ENCODE measurements at places on chromosomes 7 and 10. TPM values are rescaled to one million over a fixed set of nuclear protein-coding genes. Genes with fewer than 3 reads are reported as not detected.

Gene VPS26A
- total RNA-seq = 66.3 TPM

Gene NPSR1
- total RNA-seq = not detected

Gene MDFIC
- 12.7 TPM for total RNA-seq

GRCh38 chr7:33623267-33623666 lies 282.1 kb upstream of the BMPER start:
- H3K4me1 ChIP-seq = no peaks in the 10 kb centered on the region
- no peaks in the 10 kb centered on the region for H3K27me3 ChIP-seq
- H3K27ac ChIP-seq = no peak overlapping the region
- DNase-seq = no peak

Gene ADGRA1
- not detected for total RNA-seq

Gene MKX
- total RNA-seq = 28.8 TPM

Gene ESYT2
- total RNA-seq = 108 TPM

DNA sequence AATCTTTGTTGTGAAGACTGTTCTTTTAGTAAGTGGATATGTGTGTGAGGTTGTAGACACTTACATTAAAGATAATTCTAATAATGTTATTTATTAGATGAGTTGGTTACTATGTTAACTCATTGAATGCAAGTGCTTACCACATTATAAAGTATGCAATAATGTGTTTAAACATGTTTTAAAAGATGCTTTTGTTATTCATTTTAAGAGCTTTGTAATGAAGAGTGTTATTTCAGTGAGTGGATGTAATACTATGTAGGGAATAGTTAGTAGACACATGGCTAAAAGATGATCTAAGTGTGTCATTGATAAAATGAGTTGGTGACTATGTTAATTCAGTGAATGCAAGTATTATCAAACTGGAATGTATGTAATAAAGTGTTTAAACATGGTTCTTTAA lies 70.0 kb upstream of the VOPP1 start:
- peaks cover 13% of the 10 kb centered on the region for H3K27me3 ChIP-seq
- H3K27ac ChIP-seq = no peak overlapping the region
- peaks cover 3% of the 10 kb centered on the region for H3K4me1 ChIP-seq
- H3K36me3 ChIP-seq = no peaks in the 10 kb centered on the region
- DNase-seq = no peak

DNA sequence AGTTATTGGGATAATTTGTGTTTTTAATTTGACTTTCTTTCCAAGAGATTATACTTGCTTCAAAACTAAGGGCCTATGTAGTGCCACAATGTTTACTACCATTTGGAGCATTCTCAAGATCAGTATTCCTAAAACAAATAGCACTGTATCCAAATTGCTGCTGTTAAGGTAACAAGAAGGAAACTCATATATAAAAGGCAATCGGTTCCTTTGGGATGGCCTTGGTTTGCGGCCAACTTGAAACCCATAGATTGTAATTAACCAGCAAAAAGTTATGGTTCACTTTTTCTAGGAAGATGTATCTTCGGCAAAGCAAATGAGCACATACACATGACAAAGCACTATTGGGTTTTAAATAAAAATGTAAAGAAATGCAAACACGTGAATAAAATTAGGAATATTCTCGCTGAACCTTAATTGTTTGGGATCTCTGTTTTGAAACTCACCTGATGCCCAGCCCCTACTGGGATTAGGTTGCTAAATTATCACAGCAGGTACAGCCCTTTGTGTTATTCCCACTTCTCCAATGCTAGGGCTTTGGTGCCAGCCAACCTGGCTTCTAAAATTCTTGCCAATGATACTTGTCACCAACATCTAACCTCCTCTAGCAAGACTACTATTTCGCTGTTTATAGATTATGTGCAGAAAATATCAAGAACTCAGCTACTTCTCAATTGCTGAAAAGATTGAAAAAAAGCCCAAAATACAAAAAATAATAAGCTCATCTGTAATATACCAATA lies 16.0 kb downstream of the CDNF start:
- H3K4me1 ChIP-seq = peaks cover 10% of the 10 kb centered on the region
- no peak for DNase-seq
- H3K4me3 ChIP-seq = no peak overlapping the region
- no peaks in the 10 kb centered on the region for H3K36me3 ChIP-seq

- H3K27ac ChIP-seq = no peak overlapping the region
- H3K27me3 ChIP-seq = no peaks in the 10 kb centered on the region
- DNase-seq = no peak
- H3K4me3 ChIP-seq = no peak overlapping the region
- peaks cover 4% of the 10 kb centered on the region for H3K36me3 ChIP-seq
Measured at GRCh38 chr7:46150202-46150601, 229.1 kb upstream of the IGFBP3 start.

Gene MACC1
- total RNA-seq = not detected

Gene ICA1
- 3.7 TPM for total RNA-seq

- H3K27ac ChIP-seq = no peak overlapping the region
- H3K36me3 ChIP-seq = peaks cover 5% of the 10 kb centered on the region
- H3K27me3 ChIP-seq = no peaks in the 10 kb centered on the region
- H3K4me3 ChIP-seq = no peak overlapping the region
- H3K4me1 ChIP-seq = no peaks in the 10 kb centered on the region
- DNase-seq = no peak
Measured at GRCh38 chr10:70124918-70125317, 7.7 kb downstream of the AIFM2 start.

DNA sequence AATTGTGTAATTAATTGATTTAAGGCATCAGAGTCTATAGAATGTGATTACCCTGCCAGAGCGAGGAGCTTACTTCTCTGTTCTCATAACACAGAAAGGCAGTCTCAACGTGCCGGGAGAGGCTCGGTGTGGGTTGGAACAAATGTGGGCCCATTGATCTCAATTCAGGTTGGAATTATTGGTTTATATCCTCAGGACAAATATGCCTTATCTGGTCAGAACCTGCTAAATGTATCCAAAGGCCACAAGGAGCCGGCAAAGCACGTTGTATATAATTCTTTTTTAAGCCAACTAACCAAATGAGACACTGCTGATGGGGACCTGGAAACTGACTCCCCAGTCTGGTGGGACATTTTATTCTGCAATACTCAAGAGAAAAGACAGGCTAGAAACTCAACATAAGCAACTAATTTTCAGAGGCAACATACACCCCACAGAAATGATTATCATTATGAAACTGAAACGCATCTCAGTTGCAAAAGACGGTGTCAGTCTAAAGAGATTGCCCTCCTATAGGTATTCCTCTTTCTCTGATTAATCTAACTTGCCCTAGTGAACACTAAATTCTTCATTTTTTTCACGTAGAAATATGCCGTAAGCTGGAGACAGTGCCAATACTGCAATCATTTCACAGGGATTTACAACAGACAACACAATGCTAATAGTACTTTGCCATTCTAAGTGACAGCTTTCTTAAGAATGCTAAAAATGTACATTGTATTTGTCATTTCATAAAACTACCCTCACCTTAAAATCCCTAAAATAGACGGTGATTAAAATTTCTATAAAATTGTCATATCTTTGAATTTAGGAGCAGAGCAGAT lies 9.4 kb downstream of the EBF3 start:
- no peaks in the 10 kb centered on the region for H3K36me3 ChIP-seq
- no peak overlapping the region for H3K27ac ChIP-seq
- DNase-seq = no peak

DNA sequence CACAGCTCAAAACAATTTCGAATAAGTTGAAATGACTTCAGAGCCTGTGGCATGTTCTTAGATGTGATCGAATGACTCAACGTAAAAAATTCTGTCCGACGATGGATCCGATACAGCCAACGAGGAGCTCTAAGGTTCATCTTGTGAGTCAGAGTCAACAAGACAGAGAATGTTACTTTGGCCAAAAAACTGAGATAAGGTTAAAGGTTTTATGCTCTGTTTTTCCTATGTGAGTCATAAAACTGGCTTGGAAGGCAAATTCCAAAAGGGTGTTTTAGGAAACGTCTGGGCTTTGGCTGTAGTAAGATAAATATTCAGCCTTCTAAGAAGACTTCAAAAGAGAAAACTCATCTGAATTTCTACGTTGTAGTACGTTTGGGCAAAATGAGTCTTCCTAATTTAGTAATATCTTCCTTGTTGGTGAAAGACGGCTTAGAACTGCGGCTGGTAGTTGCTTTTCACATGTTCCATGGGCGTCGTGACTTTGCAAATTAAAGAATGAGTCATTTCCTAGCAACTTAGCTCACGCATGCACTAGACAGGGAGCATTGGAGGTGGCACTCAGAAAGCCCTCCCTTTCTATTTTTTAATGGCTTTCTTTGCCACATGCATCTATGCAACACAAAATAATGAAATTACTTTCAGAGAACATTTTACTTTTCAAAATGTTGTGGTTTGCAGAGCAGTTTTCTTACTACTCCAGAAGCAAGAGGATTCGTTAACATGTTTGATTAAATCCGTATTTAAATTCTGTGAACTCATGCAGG lies 28.2 kb downstream of the PFKP start:
- H3K36me3 ChIP-seq = peaks cover 18% of the 10 kb centered on the region
- peaks cover 80% of the 10 kb centered on the region for H3K4me1 ChIP-seq
- no peaks in the 10 kb centered on the region for H3K27me3 ChIP-seq
- peak overlapping the region; percentile 92 for H3K27ac ChIP-seq
- no peak for DNase-seq

DNA sequence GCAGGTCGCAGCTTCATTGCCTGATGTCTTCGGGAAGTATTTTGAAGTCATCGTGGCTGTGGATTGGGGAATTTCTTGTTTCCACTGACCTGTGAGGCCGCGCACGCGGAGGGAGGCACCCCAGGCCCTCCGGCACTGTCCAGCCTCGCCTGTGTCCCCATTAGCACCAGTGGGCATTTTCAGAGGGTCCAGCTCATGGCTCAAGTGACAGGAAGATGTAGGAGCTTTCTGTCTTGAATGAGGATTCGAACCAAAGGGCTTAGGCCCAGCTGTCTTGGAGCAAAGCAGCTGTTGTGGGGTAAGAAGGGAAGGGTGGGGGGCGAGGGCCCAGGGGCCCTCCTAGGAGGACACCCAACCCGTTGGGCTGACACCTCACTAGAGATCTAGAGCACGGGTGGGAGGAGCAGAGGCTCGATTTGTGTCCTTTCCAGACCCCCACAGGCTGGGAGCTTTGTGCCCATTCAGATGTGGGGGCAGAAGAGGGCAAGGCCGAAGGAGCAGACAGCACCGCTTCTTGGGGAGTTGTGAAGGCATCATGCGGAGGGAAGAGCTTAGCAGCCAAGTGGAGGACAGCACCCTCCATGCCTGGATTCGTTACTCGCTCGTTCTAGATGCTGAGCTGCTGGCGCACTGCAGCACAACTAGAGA lies 914 bp downstream of the ZNF37A start:
- peak overlapping the region; percentile 89 for H3K4me3 ChIP-seq
- DNase-seq = no peak
- peaks cover 37% of the 10 kb centered on the region for H3K36me3 ChIP-seq
- H3K27ac ChIP-seq = peak overlapping the region; percentile 85
- H3K27me3 ChIP-seq = no peaks in the 10 kb centered on the region

Gene SPDYE5
- total RNA-seq = not detected

Gene RBM20
- total RNA-seq = 1.4 TPM

Gene ANKIB1
- total RNA-seq = 76.3 TPM

Gene GNGT1
- not detected for total RNA-seq

Gene HIBADH
- 20.6 TPM for total RNA-seq

GRCh38 chr7:1844336-1844950 lies 174.4 kb downstream of the ELFN1 start:
- peak; percentile 90 for DNase-seq
- H3K27ac ChIP-seq = no peak overlapping the region
- H3K36me3 ChIP-seq = no peaks in the 10 kb centered on the region

Gene TMEM213
- not detected for total RNA-seq

DNA sequence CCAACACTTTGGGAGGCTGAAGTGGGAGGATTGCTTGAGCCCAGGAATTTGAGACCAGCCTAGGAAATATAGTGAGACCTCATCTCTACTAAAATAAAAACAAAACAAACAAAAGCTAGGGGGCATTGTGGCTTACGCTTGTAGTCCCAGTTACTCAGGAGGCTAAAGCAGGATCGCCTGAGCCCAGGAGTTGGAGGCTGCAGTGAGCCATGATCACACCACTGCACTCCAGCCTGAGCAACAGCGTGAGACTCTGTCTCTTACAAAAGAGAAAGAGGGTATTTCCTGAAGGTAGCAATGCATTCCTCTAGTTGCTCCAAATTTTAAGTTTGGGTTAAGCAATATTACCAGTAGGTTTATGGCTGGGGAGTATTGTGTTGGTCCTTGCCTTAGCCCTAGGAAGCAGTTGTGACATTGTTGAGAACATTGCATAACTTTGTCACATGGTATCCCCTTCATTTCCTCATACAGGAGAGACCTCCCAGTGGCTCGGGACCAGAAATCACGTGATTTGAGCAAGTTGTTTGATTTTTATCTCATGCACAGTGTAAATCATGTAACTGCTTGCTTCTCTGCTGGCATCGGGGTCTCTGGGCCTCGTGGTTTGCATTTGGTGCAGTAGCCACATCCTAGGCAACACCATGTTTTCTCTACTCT lies 23.3 kb upstream of the SMARCD3 start:
- H3K36me3 ChIP-seq = peaks cover 3% of the 10 kb centered on the region
- peak; percentile 19 for DNase-seq
- H3K27ac ChIP-seq = no peak overlapping the region
- no peak overlapping the region for H3K4me3 ChIP-seq
- H3K27me3 ChIP-seq = no peaks in the 10 kb centered on the region

- peaks cover 4% of the 10 kb centered on the region for H3K36me3 ChIP-seq
- DNase-seq = no peak
- no peak overlapping the region for H3K4me3 ChIP-seq
Measured at GRCh38 chr10:76115131-76115470, 683.7 kb downstream of the LRMDA start.

Gene CEP55
- 9.3 TPM for total RNA-seq

Gene EVX1
- total RNA-seq = not detected

- H3K36me3 ChIP-seq = peaks cover 2% of the 10 kb centered on the region
- no peaks in the 10 kb centered on the region for H3K4me1 ChIP-seq
- no peak for DNase-seq
- no peak overlapping the region for H3K27ac ChIP-seq
- no peak overlapping the region for H3K4me3 ChIP-seq
Measured at GRCh38 chr7:64183126-64183742, 23.8 kb upstream of the ZNF735 start.

GRCh38 chr10:65413001-65413400 lies 1512.8 kb upstream of the LRRTM3 start:
- H3K4me3 ChIP-seq = no peak overlapping the region
- H3K36me3 ChIP-seq = no peaks in the 10 kb centered on the region
- H3K27me3 ChIP-seq = no peaks in the 10 kb centered on the region
- DNase-seq = no peak
- peaks cover 13% of the 10 kb centered on the region for H3K4me1 ChIP-seq
- H3K27ac ChIP-seq = no peak overlapping the region

Gene BCCIP
- total RNA-seq = 25.9 TPM

DNA sequence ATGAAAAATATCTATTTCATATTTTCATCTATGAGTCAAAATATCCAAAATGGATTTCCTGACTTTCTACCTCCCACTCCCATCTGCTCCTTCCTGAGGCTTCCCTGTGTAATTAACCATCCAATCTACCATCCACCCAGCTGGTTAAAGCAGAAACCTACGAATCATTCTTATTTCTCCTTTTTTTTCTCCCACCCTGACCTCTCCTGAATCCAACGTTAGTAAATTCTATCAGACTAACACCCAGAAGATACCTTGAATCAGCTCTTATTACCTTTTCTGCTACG lies 3.7 kb upstream of the LIPF start:
- no peaks in the 10 kb centered on the region for H3K36me3 ChIP-seq
- H3K4me3 ChIP-seq = no peak overlapping the region
- H3K4me1 ChIP-seq = peaks cover 3% of the 10 kb centered on the region
- no peaks in the 10 kb centered on the region for H3K27me3 ChIP-seq
- DNase-seq = no peak

- H3K27ac ChIP-seq = no peak overlapping the region
- no peak for DNase-seq
- H3K4me1 ChIP-seq = peaks cover 8% of the 10 kb centered on the region
Measured at GRCh38 chr7:20642166-20642565, 26.7 kb downstream of the ABCB5 start.

GRCh38 chr10:31133792-31134310 lies 102.2 kb upstream of the ZNF438 start:
- peaks cover 46% of the 10 kb centered on the region for H3K4me1 ChIP-seq
- no peak for DNase-seq
- peak overlapping the region; percentile 60 for H3K4me3 ChIP-seq
- no peaks in the 10 kb centered on the region for H3K27me3 ChIP-seq
- no peaks in the 10 kb centered on the region for H3K36me3 ChIP-seq
